Esophagus muscularis mucosa (tissue), 4 donors: ENCODE measurements at places on chromosomes 16 and 17.

DNA sequence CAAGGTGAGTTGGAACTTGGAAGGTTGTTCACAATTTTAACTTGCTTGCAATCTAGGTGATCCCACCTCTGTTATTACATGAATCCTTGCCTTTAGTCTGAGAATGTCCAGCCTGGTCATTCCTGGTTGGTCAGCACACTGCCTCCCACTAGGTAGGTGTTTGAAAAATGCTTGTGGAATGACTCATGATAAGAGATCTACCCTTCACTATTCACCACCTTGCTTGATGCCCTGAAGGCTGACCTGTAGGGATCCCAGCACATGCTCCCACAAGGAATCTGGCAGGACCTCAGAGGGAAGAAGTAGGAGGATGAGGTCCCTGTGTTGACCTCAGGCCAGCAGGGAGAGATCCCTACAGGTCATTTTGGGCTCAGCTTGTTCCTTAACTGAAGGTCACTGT, 30.2 kb upstream of the ABCA3 start:
- no peaks in the 10 kb centered on the region for H3K36me3 ChIP-seq
- no peaks in the 10 kb centered on the region for H3K4me1 ChIP-seq
- H3K4me3 ChIP-seq: no peak overlapping the region
- H3K27me3 ChIP-seq: no peaks in the 10 kb centered on the region

- no peaks in the 10 kb centered on the region for H3K4me1 ChIP-seq
- no peak overlapping the region for H3K4me3 ChIP-seq
- no peak overlapping the region for H3K27ac ChIP-seq
- no peaks in the 10 kb centered on the region for H3K27me3 ChIP-seq
- peaks cover 15% of the 10 kb centered on the region for H3K36me3 ChIP-seq
- no peak for DNase-seq
These were observed 41.8 kb downstream of the NLRC5 start for GRCh38 chr16:57031156-57031555.

DNA sequence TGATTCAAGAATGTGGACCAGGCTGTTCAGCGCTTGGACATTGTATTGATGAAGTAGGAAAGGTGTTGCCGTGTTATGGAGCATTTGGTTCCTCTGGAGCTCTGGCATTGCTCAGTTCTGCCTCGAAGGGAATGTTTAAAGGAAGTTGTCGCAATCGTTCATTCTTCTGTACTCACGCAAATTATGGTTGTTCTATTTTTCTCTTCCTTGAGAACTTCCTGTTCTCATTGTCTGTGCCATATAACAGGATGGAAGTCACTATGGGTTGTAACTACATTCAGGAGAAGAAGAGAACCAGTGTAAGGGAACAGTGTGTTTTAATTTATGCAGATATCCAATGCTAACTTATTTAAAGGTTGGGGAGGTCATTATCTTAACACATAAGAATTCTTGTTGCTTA, 13.0 kb downstream of the PCTP start:
- no peak for DNase-seq
- H3K27ac ChIP-seq: peak overlapping the region; percentile 21
- no peaks in the 10 kb centered on the region for H3K36me3 ChIP-seq
- no peak overlapping the region for H3K4me3 ChIP-seq
- H3K27me3 ChIP-seq: no peaks in the 10 kb centered on the region

GRCh38 chr16:11254913-11255736, 879 bp downstream of the SOCS1 start:
- DNase-seq: no peak
- H3K36me3 ChIP-seq: no peaks in the 10 kb centered on the region
- peak overlapping the region; percentile 95 for H3K27ac ChIP-seq
- peak overlapping the region; percentile 71 for H3K4me3 ChIP-seq
